Stimulated activated CD8-positive, alpha-beta memory T cell treated with anti-CD3 and anti-CD28 coated beads, Interleukin-2, amount 100 ng/mL, for 1 hour (primary cell): ENCODE measurements at places on chromosomes 2 and 18.

- DNase-seq, result no peak
These were observed 83.9 kb downstream of the STPG4 start for GRCh38 chr2:47070920-47071824.

- DNase-seq, result no peak
These were observed 1.9 kb upstream of the LNPK start for GRCh38 chr2:176003958-176004357.

DNA sequence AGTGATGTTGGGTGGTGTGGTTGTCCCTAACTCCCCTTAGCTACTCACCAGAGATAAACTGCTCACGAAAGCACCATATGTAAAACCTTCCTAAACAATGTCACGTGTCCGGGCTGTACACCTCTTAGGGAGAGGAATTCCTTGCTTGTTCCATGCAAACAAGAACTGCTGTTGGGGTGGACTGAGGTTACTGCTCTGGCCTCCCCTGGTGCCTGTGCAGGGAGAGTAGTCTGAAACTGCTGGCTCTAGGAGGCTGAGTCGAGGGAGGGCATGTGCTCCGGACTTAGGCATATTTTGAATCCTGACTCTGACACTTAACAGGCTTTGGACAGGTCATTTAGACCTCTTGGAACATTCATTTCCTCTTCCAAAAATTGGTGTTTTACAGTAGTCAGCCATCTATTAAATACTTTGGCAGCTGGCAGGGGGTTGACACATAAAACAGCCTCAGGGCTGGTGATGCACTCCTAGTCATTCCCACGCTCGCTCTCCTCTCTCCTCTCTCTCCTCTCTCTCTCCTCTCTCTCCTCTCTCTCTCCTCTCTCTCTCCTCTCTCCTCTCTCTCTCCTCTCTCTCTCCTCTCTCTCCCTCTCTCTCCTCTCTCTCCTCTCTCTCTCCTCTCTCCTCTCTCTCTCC is 10.6 kb downstream of the THNSL2 start:
- DNase-seq, result no peak

- no peak for DNase-seq
These were observed 142.8 kb downstream of the LPIN1 start for GRCh38 chr2:11889101-11889850.

DNA sequence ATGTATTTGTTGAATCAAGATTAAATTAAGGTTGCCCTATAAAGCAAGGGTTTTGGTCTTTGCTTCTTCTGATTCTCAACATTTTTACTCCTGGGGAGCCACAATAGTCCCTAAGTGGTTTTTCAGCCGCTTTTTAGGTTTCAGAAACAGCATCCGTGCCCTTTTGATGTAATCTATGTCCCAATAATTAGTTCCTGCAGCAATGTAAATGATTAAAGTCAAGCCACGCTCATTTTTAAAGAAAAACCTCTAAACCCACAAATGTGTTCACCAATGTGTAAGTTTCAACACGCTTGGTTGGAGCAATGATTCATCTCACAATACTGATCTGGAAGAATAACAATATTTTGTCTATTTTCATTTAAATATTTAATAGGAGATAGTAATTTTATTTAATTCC is 5.6 kb downstream of the ARL4C start:
- DNase-seq, result no peak

DNA sequence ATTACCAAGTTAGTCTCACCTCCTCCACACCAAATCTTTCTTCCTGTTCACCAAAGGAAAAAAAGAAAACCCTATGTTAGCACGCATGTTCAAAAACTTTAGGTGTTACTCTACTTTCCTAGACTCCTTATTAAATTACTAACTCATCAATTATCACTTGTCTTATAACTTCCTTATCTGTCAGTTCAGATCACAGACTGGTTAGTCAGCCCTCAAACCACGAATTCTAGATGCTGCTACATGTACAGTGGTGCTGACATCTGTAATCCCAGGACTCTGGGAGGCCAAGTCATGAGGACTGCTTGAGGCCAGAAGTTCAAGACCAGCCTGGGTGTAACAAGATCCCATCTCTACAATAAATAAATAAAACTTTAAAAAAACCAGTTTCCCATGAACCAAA is 3.5 kb downstream of the YWHAQ start:
- DNase-seq, result no peak

DNA sequence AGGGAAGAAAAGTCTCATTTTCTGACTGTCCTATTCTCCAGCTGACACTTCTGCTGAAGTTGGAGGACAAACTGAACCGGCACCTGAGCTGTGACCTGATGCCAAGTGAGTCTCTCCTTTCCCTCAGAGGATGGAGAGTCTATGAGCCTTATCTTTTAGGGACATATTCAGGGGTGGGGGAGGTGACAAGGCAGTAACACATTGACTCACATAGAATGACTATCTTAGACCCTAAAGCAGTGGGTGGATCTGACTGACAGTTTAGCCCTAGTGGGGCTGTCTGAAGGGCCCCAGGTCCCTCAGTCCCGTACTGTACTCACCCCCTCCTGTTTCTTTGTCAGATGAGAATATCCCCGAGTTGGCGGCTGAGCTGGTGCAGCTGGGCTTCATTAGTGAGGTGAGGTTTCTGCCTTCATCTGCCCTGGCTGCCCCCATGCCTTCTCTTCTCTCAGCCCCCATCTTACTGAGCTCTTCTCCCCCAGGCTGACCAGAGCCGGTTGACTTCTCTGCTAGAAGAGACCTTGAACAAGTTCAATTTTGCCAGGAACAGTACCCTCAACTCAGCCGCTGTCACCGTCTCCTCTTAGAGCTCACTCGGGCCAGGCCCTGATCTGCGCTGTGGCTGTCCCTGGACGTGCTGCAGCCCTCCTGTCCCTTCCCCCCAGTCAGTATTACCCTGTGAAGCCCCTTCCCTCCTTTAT is 805 bp upstream of the KRTCAP3 start:
- DNase-seq, result no peak

- DNase-seq, result no peak
These were observed 657.1 kb upstream of the SOX11 start for GRCh38 chr2:5035057-5035488.

- DNase-seq, result no peak
These were observed 2.7 kb upstream of the CAPN13 start for GRCh38 chr2:30809938-30810337.

DNA sequence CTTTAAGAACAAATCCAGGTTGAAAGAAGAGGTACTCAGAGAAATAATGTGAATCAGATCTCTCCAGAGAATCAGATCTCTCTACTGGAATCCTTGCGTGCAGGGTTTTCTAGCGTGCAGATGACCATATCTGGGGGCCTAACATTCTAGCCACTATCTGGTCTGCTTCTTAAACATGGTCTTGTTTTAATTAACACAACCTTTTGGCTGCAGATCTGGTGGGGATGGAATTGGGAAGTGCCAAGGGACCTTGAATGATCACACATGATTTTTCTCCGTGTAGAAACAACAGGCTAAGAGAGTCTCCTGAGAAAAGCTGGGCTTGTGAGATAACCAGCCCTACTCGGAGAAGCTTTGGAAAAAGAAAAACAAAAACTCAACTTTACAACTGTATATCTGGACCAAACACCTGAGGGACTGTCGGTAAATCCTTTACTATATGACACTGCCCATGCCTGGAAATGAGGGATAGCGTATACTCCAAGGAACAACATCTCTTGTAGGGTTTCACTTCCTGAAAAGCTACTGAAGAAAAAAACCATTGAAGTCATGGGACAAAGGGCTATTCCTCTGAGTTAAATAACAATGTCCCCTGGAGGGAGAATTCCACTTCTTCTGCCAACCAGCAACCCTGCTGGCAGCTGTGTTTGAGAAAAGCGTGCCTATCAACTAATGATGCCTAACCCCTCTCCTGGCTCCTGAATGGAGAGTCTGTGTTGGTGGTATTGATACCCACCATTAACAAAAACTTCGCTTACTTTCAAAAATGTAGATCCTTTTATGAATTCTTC is 171.0 kb upstream of the REV1 start:
- no peak for DNase-seq

- DNase-seq, result no peak
These were observed 2.9 kb downstream of the MYL12A start for GRCh38 chr18:3250237-3251107.

DNA sequence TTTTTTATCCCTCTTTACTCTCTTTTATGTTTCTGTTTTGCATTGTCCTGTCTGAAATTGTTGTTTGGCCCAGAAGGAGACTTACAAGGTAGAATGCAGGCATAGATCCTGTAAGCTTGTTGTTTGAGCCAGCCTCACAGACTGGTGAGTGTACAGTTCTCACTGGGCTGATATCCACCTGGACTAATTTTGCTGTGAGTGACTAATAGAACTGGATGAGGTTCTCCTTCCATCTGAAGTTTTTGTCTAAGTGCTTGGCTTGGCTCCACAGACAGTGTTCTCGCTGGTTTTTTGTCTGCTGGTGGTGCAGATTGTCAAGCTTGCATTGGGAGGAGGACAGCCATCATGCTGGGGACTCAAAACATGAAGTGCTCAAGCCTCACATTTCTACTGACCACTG is 495.7 kb downstream of the TSN start:
- no peak for DNase-seq

DNA sequence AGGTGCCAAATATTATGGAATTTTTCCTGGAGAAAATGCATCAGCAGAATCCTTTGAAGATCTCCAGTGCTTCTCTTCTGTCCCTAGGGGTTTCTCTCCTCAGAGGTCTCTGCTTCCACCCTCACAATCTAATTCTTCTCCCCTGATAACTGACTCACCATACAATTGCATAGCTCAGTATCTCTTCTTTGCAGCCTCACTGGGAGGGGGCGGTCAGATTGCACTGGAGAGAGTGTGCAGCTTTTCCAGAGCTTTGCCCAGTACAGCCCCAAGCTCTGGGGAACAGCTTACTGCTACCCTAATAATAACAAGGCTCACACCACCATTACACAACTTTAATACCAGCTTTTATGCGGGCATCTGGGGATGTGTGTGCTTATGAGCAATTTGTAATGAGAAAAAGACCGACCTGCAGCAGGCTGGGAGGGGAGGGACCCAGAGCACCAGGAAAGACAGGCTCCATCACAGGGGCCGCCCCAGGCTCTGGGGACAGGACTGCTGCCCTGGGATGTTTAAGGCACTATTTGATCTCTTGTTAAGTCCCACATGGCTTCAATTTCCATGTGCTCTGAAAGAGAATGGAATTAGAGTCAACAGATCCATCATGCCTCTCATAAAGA is 276.6 kb upstream of the SIX2 start:
- no peak for DNase-seq

GRCh38 chr2:46267616-46268015 is 29.6 kb upstream of the EPAS1 start:
- no peak for DNase-seq

- DNase-seq, result no peak
These were observed 137.1 kb upstream of the CCDC68 start for GRCh38 chr18:55096263-55096951.

DNA sequence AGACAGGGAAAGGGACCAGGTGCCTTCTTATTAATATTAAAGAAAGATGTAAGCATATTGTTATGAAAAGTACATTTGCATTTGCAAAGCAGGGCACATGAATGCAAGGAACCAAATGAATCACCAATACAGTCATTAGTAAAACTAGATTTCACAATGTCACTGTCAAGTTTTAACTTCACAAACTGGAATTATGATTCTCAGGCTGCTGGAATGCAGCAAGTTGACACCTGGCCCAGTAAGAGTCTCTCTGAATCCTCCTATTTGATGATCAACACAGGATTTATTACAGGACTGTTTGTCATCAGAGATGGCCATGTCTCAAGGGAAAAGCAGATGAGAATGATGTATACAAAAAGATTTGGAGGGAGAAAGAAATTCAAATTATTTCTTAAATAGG is 72.9 kb upstream of the STK39 start:
- DNase-seq, result no peak

DNA sequence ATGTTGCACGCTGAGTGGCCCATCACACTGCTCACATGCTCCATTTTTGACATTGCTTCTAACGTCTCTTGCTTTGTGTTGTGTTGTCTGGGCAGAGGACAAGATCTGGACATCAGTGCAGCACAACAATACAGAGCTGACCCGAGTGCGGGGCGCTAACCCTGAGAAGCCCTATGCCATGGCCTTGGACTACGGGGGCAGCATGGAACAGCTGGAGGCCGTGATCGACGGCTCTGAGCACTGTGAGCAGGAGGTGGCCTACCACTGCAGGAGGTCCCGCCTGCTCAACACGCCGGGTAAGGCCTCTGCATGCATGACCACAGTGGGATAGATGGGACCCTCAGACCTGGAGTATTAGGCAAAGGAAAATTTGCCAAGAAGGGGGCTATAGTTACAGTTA is 622.6 kb downstream of the CNTNAP5 start:
- DNase-seq, result no peak

GRCh38 chr2:144629935-144630334 is 110.0 kb upstream of the ZEB2 start:
- DNase-seq, result no peak

- no peak for DNase-seq
These were observed 13.9 kb upstream of the PXDN start for GRCh38 chr2:1758171-1758570.

DNA sequence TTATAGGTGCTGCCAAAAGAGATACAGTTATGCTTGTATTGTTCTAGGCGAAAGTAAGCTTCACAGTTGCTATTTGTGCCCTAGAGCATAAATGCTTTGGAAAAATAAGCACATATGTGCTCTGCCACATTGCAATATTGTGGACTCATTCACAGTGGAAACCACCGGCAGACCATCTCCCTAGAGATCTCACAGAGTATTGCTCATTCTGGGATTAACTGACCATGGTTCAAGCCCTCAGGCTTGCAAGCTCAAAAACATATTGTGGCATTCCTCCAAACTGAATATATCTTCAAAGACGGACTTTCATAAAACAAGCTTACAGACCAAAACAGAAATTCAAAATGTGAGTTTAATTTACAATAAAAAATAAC is 158.2 kb upstream of the CCDC150 start:
- no peak for DNase-seq

GRCh38 chr2:22281033-22281432 is 1103.9 kb upstream of the KLHL29 start:
- DNase-seq, result no peak

DNA sequence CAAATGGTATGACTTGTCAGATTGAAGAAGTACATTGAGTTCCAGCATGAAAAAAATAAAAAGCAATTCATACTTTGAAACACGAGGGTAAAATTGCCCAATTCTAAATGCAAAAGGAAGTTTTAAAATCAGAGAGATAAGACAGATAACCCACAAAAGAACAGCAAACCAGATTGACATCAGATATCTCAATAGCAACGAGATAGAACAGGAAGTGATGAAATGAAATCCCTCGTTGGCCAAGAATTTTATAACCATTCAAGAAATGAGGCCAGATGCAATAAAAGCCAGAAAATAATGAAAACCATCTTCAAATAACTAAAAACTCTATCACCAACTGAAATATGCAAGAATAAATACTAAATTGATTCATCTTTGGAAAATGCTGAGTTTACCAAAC is 172.8 kb downstream of the CD226 start:
- DNase-seq, result no peak

DNA sequence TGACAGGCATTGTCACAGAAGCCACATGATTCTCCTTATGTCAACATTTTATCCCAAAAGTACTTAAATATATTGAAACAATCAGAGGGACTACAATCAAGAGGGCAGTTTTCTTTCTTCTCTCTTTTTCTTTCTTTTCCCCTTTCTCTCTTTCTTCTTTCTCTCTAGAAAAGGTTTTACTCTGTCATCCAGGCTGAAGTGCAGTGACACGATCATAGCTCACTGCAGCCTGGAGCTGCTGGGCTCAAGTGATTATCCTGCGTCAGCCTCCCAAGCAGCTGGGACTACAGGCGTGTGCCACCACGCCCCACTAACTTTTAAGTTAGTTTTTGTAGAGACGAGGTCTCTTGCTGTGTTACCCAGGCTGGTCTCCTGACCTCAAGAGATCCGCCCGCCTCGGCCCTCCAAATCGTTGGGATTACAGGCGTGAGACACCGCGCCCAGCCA is 1.0 kb upstream of the PRKD3 start:
- no peak for DNase-seq
